ENCODE measurements at places on chromosomes 2 and 18.

DNA sequence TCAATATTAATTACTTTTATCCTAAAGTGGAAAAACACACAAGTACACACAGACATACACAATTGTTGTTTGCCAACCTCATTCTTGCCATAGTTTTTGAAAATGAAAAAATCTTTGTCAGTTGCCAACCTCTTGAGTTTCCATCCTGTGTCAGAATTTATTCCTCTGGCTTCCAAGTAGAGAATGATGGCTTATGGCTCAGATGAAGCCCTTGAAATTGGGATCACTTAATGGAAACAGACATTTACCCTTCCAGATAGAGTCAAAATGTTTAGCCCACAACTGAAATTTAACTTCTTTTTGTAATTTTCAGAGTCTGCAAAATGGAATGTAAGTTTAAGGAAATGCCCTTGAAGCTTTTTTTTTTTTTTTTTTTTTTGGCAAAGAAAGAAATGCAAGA, 321.6 kb upstream of the TNP1 start:
- DNase-seq, result no peak

GRCh38 chr2:69469784-69470183, 32.5 kb upstream of the NFU1 start:
- no peak for DNase-seq

GRCh38 chr18:11987527-11987926, 6.2 kb downstream of the IMPA2 start:
- DNase-seq, result no peak

DNA sequence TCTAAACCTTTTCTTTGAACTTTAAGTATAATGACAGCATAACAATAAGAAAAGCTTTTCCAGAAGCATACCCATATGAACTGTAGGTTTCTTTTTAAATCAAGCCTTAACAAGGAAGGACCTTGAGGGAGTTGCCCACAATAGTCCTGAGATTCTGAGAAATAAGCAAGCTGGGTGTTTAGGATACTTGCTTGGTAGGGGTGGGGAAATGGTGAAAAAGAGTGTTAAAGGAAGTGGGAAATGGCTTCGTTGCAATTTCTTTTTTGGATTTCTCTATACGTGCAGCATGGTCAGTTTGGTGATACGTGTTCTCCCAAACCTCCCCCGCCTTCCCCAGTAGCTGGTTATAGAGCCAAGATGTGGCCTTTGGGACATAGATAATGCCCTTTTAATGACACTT, 17.2 kb downstream of the INSIG2 start:
- DNase-seq, result no peak

DNA sequence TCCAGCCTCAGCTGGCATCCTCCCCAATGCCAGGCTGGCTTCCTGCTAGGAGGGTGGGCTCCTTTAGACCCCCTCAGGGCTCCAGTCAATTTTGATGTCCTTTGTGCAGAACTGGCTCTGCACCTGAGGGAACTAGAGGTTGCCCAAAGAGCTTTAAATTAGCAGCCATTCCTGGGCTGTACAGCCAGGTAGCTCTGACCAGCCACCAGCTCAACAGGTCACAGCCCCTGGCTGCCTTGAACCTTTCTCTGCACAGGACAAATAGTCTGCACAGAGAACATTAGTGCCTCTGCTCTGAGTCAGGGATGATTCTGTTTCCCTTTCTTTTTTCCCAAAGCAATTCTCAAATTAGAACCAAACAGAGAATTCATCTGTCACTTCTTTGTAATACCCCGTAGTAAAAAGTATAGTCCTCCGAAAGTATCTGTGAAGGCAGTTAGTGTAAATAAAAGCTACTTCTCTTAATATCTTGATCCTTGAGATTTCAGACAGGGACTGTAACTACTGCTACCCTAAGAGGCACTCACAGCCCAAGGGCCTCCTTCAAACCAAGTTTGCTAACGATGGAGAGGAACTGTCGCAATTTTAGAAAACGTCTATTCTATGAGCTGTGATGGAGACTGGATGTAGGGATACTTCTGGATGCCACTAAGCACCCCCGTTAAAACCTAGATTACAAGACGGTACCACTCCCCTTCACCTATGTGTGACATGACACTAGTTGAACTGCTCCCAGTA, 3.0 kb downstream of the TTC32 start:
- no peak for DNase-seq

DNA sequence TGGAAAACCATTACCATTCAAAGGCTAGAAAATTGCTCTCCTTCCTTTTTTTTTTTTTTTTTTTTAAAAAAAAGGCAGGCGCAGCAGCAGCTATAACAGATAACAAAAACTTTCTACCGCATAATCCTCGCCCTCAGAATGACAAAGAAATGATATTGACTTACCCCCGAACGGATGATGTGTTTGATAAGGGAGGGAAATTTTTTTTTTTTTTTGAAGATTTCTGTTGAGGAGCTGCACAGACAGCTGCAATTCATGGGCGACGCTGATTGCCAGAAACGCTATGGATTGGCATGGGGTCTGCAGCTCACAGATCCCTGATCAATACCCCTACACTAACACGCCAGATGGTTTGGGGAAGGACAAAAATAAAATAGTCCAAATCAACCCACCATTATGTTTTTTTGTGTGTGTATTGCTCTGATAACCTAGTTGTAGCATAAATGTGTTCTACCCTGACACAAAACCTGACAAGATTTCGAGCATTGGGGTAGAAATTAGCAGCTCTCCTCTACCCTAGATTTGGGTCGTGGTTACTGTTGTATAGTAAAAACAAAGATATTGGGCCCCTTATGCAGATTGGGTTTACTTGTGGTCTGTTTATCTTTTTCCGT, 3.6 kb upstream of the ONECUT2 start:
- DNase-seq, result no peak

- no peak for DNase-seq
These were observed 194.7 kb downstream of the UXS1 start for GRCh38 chr2:105999211-105999989.

DNA sequence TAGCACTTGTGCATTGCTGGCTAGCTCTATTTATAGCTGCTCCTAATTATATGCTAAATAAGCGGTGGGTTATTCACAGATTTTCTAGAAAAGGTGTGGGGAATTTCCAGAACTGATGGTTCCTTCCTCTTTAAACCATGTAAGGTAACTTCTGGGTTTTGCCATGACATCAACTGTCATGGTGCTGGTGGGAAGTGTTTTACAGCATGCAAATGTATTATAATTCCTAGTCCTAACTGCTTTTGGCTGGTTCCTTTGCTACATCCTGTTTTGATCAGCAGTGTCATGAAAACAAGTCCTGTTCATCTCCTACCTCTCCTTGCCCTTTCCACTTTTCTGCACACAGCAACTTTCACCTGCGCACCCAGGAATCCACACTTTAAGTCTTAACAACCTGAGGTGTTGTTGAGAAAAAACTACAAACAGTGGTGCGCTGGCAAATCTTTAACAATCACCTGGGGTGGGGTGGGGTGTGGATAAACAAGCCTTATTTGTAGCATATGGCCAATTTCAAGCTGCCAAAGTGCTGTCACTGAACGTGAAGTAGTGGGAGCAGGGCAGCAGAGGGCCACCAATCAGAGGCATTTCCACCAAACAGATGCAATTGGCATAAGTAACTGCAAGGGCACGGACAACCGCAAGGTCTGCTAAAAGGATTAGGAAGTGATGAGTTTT, 33.4 kb upstream of the SKOR2 start:
- DNase-seq, result no peak

DNA sequence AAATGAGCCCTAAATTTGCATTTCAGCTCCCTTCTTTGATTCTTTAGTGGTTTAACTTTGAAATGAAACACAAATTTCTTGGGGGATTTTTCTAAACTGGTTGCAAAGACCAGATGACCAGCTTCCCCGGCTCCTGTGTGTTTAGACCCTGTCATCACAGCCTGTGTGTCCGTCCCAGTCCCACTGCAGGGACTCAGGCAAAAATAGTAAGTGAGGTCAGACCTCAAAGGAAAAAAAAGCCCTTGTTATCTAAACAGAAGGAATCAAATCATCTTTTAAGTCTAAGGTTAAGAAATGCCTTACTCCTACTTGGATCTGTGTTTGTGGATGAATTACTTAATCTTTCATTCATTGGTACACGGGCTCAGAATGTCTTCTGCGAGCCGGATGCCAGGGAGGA, 423.7 kb downstream of the LPIN1 start:
- no peak for DNase-seq

DNA sequence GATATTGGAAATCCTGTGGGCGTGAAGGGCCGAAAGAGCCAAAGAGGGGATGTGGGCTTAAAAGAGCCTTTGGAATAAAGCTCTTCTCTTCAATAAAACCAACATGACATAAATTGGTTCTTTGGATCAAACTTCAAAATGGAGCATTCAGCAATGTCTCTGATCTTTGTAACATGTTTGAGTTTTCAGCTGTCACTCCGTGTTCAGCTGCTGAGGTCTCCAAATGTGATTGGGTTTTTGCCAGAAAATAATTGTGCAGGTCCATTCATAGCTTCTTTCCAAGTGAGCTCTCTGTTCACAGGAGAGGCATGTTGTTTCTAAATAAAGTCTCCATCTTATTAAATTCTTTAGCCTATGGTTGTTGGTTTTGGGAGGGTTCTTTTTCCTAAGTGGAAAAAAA, 127.6 kb upstream of the CCDC68 start:
- DNase-seq, result no peak

DNA sequence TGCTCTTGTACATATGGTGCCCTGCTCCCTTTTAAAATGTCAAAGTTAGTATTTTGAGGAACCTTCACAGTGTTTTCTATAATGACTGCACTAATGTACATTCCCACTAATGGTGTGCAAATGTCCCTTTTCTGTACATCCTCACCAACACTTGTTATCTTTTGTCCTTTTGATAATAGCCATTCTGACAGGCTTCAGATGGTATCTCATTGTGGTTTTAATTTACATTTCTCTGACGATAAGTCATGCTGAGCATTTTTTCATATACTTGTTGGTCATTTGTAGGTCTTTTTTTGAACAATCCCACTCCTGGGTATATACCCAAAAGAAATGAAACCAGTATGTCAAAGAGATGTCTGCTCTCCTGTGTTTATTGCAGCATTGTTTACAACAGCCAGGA, 268.3 kb downstream of the FBXO15 start:
- no peak for DNase-seq

- DNase-seq, result no peak
These were observed 80.9 kb downstream of the CDCA7 start for GRCh38 chr2:173435574-173435973.

GRCh38 chr2:96918754-96919550, 49.1 kb upstream of the SEMA4C start:
- no peak for DNase-seq

GRCh38 chr18:9428862-9429661, 46.3 kb upstream of the RALBP1 start:
- no peak for DNase-seq

DNA sequence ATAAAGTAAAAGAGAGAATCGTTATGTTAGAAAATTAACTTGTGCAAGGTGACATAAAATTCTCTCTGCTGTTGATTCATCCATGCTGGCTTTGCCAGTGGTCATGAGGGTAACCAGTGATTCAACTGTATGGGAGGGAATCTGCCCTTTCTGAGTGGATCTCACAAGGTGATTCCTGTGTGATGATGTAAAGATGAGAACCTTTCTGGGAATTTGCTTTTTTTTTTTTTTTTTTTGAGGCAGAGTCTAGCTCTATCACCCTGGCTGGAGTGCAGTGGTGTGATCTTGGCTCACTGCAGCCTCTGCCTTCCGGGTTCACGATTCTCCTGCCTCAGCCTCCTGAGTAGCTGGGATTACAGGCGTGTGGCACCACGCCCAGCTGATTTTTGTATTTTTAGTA, 23.3 kb downstream of the RAB31 start:
- DNase-seq, result no peak

DNA sequence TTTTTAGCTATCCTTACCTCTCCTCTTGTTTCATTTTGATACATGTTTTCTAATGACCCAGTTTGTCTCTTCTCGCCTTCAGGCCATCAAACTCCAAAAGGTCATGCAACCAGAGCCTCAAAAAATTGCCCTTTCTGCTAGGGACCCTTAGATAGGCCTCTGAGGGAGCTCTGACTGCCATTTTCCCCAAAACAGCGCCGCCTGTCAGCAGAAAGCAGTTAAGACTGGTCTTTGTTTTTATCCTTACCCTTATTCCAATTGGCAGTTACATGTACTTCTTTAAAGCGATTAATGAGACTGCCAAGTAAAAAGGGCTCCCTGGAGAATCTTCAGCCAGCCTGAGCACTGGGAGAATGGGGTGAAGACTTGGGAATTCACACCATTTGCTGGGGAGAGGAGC, 55.1 kb upstream of the RIT2 start:
- no peak for DNase-seq

DNA sequence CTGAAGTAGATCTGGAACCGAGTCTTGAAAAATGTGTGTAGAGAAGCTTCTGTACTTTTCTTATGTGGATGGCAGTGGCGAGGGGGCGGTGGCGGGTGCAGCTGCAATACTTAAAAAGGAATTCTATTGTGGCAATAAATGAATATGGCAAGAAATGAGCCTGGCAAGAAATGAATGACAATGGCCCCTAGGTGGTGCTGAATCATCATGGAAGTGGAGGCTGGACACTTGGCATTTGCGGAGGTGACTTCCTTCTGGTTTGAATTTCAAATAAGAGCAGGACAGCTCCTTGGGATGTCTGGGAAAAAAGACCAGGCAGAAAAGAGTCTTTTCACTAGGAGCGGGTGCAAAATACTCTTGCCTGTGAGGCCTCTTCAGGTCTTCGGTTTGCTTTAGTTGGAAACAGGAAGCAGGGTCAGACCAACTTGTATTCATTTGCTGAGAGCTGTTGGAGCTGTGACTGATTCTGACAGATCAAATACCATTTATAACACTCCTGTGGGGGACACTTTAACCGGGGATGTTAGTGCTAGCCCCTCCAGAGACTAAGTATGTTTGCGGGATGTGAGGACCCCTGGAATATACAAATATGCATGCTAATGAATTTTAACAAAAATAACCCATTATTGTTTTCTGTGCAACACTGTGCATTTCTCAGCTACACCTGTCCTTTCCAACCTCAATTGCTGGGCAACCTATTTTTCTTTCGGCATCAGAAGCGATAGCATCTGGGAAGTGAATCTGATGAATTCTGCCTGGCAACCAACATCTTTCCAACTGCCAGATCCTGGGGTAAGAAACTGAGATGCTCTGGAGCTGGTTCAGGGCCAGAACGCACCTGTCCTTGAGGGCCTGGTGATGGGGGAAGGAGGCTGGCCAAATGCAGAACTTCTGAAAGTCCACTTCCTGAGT, 35.4 kb downstream of the FASTKD2 start:
- DNase-seq, result peak; percentile 69

GRCh38 chr18:58515175-58515775, 113.6 kb downstream of the ALPK2 start:
- DNase-seq, result no peak
